ELF-1 (cell line): ENCODE measurements at places on chromosomes 16 and 17.

GRCh38 chr16:1043881-1044451 is 28.6 kb upstream of the SSTR5 start:
- DNase-seq, result no peak

- DNase-seq, result no peak
These were observed 51.6 kb upstream of the LYRM9 start for GRCh38 chr17:27944546-27945332.

DNA sequence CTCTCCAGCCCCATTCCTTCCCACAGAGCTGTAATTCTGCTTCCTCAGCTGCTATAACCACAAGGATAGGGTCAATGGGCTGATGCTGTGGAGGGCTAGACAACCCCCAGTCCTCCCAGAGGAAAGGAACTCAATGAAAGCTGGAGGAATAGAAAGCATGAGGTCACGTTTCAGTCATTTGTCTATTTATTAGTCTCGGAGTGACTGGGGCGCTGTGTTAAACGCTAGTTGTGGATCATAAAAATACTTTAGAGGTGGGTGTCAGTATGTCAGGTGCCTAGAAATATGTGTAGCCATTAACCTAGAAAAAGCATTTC is 787 bp upstream of the CCL3L1 start:
- DNase-seq, result no peak

DNA sequence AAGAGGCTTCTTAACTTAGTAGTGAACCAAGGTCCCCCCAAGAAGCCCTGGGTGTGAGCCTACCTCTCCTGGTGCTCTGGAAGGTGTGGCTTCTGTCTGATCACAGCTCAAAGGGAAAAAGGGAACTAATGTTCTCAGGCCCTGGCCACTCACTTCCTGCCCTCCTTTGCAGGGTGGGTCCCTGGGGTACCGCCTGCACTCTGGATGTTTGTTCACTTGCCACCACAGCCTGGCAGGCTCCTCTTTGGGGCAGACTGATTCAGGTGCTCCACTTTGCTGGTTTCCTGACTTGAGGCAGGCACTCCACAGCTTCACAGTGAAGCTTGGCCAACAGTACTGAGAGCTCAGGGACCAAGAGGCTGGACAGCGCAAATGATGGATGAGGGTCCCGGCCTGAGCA is 5.9 kb upstream of the MYO15A start:
- DNase-seq, result no peak

- no peak for DNase-seq
These were observed 1.8 kb downstream of the KRTAP9-4 start for GRCh38 chr17:41251261-41251660.

DNA sequence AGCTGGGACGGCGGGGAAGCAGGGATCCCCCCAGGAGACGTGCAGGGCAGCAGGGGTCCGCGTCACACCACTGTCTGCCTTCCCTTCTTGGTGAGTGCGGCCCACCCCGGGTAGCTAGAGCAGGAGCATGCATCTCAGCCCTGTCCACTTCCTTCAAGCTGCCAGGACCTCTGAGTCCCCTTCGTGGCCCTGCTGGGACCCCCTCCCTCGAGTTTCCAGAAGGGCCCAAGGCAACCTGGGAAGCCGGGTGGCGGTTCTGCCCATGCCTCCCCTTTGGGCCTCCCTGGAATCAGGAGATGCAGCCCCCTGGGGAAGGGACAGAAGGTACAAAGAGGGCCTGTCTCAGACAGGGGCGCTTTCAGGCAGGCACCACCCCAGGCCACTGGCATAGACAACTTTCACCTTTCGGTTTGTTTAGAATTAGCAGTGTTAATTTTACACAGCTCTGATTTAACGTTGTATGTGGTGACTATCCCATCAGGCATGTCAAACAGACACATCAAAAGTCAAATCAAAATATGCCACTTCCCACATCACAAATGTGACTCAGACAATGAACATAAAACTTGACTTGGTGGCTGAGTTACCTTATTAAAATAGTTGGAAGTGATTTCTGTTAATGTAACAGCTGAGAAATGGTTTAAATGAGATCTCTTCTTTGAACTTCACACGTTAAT is 94.5 kb upstream of the METRNL start:
- no peak for DNase-seq

- no peak for DNase-seq
These were observed 674 bp downstream of the ZNF688 start for GRCh38 chr16:30570636-30571444.

DNA sequence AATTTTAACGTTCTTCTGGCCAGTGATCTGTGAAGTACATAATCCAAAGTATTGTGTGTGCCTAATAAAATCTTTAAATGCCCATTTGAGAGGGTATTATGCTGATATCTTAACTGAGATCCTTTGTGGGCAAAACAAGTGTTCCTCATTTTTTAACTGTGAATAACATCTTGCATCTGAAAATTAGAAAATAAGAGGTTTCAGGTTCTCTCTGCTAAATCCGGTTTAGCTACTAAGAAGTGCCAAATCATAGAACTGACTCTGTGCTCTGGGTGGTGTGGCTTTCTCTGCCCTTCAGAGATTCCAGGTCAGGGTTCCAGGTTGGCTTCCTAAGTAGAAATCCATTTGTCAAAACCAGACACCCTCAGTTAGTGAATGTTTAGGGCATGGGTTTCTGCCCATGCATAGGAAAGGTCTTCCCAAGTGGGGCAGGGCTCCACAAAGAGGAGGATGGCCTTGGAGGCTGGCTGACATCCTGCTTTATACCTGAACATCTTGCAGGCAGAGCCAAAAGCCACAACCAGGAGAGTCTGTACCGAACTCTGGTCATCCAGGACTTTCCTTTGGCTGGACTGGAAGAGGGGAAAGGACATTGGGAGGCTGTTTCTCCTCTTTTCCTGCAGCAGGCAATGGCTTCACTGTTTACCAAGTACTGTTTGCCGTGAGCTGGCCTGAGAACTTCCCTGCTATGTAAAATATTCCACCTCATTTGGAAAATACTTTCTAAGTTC is 8.5 kb downstream of the ALDH3A2 start:
- DNase-seq, result no peak
